ENCODE measurements at places on chromosomes 11 and 22.
A peak's percentile ranks its signal among the peaks of the same experiment; 100 is the strongest.

DNA sequence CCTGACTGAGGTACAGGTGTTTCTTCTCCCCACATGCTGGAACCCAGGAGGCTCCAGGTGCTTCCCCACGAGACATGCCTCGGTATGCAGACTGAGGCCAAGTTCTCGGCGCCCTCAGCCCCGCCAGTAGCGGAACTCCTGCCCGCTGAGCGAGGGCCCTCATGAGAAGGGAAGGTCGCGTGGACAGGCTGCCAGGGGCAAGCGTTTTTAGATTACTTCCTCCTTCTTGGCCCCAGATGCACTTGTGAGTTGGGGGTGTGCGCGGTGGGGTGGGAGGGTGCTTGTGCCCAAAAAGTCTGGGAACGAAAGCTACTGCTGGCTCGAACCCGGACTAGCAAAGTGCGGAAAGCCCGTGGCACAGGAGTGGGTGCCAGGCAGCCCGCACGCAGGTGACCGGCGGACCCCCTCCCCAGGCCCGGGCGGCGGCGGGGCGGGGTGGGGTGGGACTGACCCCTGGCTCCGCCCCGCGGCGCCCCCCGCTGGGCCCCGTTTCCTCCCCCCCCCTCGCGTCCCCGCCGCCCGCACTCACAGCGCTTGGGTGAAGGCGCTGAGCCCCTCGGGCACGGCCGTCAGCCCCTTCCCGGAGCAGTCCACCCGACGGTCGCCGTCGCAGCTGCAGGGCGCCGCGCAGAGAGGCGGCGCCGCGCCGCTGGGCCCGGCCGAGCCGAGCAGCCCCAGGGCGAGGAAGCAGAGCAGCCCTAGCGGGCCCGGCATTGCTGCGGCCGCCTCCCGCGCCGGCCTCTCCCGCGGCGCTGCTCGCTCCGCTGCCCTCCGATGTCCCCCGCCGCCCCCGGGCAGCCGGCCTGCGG lies 797 bp downstream of the LGR4 start:
- peak; percentile 43 for ATAC-seq

DNA sequence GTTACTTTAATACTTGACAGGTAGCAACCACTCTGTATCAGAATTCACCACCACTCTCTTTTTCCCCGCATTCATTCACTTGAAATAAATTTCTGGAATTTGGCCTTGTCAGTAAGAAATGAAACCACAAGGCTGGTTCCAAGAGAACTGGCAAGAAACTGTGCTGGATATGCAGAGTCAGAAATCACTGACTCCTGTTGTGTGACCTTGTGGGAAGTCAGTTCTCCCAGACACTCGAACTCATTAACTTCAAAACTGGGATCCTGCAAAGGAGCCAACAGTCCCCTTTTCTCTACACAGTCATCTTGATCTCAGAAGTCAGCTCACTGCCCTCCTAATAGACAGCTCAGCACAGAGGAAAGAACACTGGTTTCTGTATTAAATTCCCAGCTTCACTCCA lies 142.7 kb downstream of the LRRC4C start:
- ATAC-seq: no peak

DNA sequence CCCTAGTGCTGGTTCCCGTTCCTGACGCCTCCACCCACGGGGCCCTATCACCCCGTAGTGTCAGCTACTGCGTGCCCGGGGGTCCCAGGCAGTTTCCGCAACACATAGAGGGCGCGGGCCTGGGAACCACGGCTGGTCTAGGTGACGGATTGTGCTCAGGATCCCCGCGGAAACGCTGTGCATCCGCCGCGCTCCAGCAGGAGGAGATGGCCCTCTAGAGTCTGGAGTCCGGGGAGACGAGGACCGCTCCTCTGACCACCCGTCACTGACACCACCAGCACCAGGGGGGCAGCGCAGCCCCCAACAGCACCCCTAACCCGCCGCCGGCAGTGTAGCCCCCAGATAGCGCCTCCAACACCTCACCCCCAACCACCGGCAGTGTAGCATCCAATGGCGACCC lies 4.4 kb upstream of the RFPL3 start:
- ATAC-seq: no peak

DNA sequence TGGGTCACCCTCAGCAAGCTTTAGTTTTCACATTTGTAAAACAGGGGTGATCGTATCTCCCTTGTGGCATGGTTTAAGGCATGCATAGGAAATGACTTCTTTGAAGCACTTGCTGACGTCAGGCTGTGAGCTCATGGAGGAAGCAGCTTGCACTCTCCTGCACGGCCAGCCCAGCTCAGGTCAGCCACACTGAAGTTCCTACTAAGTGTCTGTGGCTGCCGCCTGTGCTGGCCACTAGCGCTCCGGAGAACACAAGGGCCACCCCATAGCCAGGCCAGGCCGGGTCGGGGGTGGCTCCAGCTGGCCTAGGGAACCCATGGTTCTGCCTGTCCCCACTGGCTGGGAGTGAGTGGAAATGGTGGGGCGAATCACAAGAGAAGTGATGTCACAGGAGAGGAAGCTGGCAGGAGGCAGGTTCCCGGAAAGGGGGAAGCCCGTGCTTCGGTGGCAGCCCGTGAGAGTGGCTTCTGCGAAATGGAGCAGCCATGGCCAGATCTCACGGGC lies 28.2 kb downstream of the KCTD17 start:
- peak; percentile 13 for ATAC-seq

DNA sequence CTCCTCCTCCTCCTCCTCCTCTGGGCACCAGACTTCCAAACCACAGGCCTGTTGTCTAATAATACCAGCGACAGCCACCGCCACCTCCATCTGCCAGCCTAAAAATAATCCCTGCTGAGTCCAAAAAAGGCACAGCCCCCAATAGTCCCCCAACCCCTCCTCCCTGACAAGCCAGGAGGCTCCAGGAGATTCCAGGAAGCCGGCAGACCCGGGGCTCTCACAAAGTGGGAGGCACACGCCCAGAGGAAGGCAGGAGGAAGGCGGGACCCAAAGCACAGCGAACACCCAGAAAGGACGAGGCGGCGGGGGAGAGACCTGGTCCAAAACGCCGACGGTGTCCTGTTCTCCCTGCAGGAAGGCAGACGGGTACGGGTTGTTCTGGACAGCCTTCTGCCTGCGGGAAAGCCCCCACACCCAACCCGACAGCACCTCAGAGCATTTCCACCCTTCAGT lies 5.9 kb downstream of the IGSF9B start:
- no peak for ATAC-seq

DNA sequence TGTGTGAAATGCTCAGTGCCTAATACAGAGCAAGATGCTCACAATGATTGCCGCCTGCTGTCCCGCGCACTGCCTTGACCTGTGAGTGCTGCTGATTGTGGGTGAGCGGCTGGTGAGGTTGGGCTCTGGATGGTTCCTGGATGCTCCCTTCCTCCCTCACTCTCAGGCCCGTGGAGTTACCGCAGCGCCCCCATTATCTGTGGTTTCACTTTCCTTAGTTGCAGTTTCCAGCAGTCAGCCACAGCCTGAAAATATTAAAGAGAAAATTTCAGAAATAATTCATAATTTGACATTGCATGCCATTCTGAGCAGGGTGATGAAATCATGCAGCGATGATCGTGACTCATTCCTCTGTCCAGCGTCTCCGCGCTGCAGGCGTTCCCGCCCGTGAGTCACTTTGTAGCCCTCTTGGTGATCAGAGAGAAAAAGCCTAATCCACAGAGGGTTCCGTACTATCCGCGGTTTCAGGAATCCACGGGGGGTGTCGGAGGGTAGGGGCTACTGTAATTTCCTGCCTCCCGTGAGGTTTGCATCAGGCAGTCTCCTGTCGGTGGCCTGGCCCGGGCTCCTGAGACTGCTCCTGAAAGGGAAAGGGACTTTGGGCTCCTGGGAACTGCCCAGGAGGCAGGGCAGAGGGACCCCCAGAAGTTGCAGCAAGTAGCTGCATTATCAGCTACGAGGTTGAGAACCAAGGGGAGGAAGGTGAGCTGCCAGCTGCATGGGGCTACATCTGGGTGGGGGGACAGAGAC lies 10.6 kb downstream of the RPL3 start:
- peak; percentile 55 for ATAC-seq

DNA sequence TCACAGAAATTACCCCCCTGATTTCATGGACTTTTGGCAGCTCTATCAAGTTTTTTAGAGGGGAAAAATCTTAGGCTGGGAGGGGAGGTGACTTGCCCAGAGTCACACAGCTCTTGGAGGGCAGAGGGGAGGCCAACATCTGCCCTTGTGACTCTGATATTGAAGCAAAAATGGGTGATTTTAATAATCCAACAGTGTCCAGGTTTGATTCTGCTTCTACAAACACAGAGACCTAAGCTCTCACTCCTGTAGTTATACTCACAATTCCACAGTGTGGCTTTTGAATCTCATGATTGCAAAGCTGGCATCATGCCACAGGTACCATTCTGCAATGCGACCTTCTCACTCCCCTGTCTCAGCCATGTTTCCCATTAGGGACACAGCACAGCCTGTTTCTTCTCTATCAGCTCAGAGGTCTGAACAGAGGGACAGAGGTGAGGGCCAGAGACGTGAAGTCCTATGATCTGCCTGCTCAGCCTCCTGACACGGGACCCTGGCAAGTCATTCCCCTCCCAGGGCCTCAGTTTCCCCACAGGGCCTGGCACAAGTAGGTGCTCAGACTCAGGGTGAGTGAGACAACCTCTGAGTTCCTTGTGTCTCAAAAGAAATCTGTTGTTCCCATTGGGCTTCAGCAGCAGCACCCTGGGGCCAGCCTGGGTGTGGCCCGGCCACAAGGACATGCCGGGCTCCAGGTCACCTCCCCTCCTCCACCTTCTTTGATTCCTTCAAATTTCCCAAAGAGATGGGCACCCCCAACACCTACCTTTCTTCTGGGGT lies 766 bp downstream of the APOL2 start:
- ATAC-seq: peak; percentile 45

GRCh38 chr11:1771273-1771672 lies 7.5 kb upstream of the CTSD start:
- no peak for ATAC-seq

DNA sequence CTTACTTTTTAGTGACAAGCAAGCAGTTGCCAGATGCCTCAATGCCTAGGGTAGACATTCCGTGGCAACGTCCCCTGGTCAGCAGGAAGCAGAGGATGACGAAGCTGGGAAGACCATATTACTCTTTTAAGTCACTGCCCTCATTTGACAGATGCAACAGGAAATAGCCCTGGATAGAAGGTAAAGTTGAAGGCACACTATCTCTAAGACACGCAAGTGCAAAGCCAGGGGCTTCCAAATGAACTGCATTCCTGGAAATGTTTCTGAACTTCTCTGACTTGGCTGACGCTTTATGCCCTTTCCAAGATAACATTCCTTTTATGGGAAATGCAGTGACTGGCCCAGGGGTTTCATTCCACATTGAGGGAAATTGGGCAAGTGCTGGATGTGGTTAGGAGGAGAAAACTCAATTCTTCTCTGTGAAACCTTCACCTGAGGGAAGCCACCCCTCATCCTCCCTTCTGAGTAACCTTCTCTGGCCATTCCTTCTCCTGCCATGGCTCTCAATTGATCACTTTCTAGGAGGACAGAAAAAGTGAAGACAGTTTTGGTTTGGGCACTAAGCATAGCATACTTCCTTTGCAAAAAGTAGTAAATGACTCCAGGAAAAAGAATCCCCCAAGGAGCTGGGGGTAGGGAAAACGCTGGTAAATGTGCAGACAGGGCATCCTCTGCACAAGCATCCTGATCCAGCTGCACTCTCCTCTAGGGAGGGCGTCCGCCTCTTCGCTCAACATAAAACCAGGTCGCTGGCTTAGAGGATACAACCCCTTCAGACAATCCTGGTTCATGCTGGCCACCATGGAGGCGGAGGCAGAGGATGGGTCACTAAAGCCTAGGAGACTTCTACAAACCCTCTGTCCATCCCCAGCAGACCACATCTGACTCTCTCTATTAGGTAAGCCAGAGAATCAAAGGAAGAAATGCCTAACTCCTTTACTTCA lies 14.5 kb downstream of the PCSK7 start:
- ATAC-seq: no peak

DNA sequence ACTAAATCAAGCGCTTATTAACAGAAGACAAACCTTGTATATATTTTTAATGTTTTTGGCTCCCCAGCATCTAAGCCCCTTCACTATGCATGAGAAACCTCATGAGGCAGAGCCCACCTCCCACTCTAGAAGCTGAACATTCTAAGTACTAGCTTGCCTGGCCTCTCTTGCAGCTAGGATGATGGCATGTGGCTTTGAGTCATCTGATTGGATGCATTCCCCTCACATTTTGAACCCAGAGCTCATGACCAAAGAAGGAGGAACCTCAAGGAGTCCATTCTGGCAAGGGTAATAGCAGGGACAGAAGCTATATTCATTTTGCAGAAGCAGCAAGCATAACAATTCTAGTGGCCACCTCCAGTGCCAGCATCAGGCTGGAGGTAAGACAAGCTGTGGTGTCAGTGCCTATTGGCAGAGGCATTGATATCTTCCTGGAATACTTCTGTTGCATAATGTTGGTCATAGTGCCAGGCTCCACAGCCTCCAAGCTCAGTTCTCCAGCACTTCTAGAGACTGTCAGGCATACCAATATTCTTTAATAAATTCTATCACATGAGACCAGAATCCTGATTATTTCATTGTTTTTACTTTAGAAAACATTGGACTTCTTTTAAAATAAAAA lies 14.2 kb upstream of the ZC3H12C start:
- no peak for ATAC-seq

- peak; percentile 20 for ATAC-seq
Observed at GRCh38 chr11:129720156-129720555, 95.5 kb upstream of the TMEM45B start.

- ATAC-seq: no peak
Observed at GRCh38 chr11:28269586-28269985, 161.4 kb downstream of the METTL15 start.

- no peak for ATAC-seq
Observed at GRCh38 chr22:48181263-48181955, 1419.0 kb downstream of the TBC1D22A start.

DNA sequence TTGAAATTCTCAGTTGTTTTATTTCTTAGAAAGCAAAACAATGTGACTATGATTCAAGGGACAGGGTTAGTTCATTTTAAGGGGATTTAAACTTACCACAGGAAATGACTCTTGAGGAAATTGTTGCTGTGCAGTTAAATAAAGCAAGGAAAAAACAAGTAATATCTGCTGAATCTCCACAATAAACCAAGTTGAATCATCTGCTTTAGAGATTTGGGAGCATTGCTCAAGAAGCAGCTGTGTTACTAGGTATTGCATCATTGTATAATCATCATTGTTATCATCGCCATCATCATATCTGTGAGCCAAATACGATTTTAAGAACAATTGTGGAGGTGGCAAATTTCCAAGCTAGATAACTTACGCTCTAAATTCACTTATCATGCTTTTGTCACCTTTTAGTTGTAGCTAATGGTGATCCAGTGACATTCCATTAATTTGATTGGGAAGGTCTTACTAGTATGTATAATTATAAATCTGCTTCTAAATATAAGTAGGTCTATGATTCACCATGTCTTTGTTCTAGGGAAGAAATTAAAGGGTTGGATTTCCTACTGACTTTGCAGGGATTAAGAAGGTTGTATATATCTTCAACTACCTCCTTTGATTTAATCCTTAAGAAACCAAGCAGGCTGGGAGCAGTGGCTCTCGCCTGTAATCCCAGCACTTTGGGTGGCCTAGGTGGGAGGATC lies 19.9 kb downstream of the MMP10 start:
- ATAC-seq: peak; percentile 86

GRCh38 chr11:12693479-12694182 lies 19.4 kb downstream of the TEAD1 start:
- peak; percentile 87 for ATAC-seq

GRCh38 chr22:24303007-24303406 lies 32.4 kb downstream of the SPECC1L start:
- ATAC-seq: peak; percentile 73
